GDM1 (cell line): ENCODE measurements at places on chromosomes 2 and 18.

DNA sequence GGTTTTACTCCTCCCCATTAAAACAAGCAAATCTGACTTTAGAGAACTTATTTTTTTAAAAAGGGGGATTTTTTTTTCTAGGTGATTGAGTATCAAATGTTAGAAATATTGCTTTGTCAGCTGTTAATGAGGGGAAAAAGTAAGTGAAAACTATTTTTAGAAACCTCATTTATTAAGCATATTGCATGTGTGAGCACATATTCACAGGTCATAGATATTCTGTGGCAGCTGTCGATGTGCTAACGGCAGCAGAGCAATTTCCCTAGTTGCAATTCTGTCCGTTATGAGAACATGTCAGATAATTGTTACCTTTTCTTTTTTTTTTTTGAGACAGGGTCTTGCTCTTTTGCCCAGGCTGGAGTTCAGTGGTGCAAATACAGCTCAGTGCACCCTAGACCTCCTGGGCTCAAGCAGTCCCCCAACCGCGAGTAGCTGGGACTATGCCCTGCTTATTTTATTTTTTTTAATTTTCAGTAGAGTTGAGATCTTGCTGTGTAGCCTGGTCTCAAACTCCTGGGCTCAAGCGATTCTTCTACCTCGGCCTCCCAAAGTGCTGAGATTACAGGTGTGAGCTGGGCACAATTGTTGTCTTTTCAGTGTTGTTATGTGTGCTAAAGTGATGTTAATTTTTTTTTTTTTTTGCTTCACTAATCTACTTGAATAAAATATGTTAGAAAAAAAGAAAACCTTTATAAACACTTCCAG, 69.8 kb downstream of the MTA3 start:
- no peak for DNase-seq

- DNase-seq = peak; percentile 91
These were observed 1.9 kb upstream of the NABP1 start for GRCh38 chr2:191675807-191676721.

GRCh38 chr2:217471319-217471718, 531.5 kb downstream of the TNS1 start:
- DNase-seq = no peak

DNA sequence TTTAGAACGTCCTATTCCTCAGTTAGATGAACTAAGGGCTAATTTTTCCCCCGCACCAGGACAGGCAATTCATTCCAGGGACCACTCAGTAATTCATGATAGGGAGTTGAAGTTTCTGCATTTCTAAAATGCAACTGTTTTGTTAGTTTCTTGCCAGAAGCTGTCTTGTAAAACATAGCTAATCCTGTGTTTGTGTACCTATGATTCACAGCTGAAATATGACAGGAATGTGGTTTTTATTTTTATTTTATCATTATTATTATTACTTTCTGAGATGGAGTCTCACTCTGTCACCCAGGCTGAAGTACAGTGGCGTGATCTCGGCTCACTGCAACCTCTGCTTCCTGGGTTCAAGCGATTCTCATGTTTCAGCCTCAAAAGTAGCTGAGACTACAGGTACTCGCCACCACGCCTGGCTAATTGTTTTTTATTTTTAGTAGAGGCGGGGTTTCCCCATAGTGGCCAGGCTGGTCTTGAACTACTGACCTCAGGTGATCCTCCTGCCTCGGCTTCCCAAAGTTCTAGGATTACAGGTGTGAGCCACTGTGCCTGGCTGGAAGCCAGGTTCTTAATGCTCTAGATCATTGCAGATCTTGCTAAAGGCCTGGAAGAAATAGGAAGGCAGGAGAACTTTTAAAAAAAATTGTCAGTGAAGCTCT, 154.8 kb upstream of the FHL2 start:
- DNase-seq = no peak

GRCh38 chr2:167953776-167954175, 293.6 kb downstream of the STK39 start:
- DNase-seq = no peak

DNA sequence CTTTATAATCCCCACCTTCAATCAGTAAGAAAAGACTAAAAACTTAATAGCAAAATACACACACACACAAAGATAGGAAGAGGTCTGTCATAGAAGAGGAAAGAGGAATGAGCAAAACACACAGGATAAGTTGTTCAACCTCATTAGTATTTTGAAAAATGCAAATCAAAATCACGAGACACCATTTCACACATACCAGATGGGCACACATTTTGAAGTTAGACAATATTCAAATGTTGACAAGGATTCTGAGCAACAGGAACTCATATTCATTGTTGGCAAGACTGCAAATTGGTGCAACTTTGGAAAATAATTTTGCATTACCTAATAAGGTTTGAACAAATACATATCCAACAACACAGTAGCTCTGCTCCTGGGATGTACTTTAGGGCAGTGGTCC, 127.6 kb downstream of the RAB3GAP1 start:
- DNase-seq = no peak

DNA sequence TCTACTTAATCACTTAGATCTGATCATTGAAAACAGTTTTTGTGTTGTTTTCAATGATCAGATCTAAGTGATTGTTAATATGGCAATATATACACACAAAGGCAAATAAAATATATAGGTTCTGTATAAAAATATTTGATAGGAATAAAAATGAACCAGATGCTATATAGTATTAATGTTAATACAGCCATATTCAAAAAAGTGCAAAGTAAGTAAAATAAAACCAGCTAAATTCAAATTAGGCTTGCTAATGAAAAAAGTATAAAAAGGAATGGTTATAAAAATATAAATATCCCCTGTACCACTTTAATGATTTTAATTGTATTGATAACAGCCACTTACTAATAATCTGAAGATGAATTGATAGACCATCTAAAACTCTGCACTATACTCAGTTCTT, 38.4 kb downstream of the VPS54 start:
- no peak for DNase-seq

DNA sequence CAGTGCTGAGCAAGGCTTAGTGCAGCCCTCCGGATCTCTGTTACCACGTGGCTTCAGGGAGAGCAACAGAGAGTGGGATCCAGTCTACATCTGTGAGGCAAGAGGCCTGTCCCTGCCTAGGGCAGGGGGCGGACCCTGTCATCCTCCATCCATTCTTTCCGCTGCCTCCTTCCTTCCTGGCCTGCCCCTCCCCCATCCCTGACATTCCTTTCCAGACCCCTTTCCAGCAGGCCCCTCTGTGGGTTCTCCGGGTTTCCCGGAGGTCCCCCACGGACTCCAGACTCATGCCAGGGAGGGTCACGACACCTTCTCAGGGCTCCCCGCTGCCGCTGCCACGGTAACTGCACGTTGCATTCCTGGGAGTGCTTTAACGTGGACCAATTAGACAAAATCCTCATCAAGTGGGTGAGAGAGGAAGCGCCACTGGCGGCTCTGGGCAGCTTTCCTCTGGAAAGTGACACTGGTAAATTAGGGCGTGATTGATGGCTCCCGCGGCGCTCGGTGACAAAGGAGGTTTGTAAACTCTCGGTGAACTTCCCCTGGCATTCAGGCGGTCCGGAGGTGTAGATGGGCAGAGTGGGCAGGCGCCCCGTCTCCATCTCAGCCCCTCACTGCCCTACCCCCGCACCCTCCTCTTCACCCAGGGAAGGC, 11.4 kb downstream of the ATOH8 start:
- DNase-seq = peak; percentile 29

DNA sequence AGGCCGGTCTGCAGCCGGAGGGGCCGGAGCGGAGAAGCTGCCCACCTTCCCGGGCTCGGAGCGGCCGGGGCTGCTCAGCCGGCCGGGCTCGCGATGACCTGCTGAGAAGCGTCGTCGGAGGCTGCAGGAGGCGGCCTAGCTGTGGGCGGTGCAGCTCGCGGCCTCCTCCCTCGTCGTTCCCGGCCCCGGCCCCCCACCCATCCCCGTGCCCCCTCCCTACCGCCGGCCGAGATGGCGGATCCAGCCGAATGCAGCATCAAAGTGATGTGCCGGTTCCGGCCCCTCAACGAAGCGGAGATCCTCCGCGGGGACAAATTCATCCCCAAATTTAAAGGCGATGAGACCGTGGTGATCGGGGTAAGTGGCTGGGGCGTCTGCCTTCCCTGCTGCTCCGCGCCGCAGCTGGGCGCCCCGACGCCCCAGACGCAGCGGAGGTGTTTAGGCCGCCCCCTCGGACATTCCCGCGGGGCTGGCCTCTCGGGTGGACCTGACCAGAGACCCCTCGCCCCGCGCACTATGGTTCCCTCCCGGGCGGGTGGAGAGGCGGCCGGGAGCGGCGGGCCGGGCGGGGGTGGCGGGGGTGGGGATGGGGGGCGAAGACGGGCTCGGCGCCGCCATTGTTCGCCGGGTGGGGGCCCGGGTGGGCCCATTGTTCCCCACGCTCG, 492 bp downstream of the KIF5C start:
- DNase-seq = no peak

GRCh38 chr2:102768892-102769291, 7.1 kb downstream of the TMEM182 start:
- no peak for DNase-seq

DNA sequence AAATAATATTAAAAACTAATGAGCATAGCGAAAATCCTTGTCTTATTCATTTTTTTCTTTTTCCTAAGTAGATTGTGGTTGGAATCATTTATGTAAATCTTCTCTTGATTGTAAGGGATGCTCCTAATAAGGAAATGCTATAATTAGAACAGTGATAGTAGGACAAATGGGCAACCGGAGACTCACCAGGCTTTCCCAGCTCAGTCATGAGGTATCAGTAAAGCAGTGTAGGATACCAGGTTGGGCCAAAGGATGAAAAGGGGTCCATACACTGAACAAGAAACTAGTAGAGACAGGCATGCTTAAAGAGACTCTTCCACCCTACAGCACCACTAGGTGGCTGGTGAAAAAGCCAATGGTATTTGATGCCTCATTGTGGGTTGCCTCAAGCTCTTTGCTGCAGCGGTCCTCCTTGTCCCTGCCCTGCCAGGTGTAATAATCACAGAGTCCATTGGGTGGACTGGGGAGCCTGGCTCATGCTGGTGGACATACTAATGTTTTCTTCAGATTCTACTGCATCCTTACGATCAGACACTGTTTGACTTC, 71.4 kb upstream of the FAM98A start:
- DNase-seq = no peak

DNA sequence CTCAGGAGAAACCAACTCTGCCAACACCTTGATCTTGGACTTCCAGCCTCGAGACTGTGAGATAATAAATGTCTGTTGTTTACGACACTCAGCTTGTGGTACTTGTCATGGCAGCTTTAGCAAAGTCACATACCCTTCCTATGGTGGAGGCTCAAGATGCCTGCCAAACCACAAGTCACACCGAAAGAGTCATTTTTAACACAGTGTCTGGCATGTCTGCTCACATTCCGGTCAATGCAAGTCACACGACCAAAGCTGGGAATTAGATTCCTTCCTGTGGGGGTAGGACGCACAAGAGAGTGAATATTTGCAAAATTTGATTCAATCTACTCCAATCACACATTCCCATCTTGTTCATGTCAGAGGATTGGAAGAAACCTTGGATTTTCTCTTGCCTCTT, 24.6 kb downstream of the KCNE4 start:
- DNase-seq = no peak

DNA sequence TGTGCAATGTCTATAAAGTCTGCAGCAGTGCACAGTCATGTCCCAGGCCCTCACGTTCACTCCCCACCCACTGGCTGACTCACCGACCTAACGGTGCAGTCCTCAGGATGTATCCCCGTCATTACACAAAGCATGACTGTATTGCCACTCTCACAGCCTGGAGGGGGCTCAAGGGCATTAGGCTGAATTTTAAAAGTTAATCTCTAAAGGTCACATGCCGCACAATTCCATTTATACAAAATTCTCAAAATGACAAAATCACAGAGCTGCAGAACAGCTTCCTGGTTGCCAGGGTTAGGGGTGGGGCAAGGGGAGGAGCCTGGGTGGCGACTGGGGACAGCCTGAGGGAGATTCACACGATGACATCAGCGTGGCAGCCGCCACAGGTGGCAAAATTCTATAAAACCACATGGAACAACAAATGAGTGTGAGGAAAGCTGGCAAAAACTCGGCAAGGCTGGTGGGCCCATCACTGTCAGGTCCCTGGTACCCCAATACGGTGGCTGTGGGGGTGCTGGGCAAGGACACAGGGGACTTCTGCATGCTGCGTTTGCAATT, 97.6 kb downstream of the NDUFA10 start:
- no peak for DNase-seq

DNA sequence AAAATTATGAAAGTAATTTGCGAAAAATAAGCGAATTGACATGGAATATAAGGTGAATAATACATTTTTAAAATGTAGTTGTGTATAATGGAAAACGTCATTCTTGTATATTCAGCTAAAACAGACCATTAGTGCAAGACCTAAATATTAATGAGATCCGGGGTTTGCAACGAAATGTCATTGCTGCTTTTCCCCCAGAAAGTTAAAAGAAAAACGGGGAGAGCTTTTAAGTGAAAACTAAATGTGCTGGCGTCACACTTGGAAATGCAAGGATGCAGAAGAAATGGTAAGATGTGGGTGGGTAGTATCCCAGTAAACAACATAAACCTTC, 491 bp upstream of the SGO2 start:
- no peak for DNase-seq

DNA sequence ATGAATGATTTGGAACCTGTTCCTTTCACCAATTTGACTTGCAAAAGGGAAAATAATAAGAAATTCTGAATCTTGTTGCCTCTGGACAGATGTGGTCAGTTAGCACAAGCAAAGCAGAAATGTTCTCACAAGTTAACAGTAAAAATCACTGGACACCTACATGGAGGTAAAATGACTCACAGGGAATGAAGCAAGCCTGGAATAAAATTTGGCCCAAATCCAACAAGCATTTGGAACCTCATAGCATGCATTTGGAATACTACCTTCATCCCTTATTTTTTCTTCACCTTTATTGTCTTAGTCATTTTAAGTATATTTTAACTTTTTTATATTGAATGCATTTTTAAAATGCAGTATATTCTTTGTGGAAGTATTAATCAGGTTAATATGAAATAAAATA, 602.9 kb downstream of the ARHGAP15 start:
- no peak for DNase-seq

DNA sequence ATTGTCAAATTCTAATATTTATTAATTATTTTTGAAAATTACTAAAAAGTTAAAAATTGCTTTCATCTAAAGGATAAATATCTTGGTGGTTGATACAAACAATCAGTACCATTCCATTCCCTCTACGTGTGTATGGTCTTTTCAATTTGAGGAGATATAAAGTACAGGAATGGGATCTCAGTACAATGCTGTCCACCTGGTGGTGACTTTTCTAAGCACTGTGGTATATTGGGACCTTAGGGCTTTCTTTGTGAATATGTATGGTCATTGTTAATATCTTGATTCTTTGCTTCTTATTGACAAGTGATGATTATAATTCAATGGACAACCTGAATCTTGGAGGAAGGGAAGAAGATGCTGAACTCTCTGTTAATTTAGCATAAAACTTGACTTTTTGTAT, 83.1 kb downstream of the NBEAL1 start:
- DNase-seq = no peak
